ENCODE measurements at places on chromosomes 5 and 9.
A peak's percentile ranks its signal among the peaks of the same experiment; 100 is the strongest.

DNA sequence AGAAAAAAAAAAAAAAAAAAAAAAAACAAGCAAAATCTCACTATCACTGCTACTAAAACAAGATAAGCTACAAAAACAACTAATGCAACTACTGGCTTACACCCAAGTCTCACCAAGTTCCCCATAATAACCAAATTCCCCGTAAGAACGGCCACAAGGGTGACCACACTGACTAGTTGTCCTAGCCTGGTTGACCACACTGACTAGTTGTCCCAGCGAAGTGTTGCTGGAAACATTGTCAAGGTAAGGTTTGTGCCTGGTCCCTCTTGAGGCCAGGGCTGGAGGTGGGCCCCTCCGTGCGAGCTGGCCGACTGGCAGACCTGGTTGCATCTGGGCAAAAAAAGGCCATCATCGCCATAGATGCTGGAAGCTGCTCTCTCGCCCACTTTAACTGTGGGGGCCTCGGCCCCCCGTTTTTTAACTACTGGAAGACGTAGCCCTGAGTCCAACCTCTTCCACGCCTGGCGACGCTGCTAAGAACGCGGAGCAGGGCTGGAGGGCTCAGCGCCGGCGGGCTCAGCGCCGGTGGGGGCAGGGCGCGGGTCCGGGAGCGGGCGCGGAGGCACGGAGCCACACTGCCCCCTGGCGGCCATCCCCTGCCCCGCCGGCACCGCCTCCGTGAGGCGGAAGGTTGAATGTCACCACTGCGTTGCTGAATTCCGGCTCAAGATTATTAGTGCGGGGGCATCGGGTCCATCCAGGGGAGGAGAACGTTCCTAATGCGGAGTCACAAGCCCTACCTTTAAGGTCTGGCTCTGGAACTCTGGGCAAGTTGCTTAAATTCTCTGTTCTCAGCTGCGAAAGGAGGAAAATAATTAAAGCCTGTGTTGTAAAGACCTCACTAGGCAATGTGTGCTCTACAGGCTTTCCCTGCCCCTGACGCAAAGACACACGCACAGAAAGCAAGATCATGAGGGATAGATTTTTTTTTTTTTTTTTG lies 84.0 kb downstream of the HSD17B3 start:
- DNase-seq, result peak; percentile 63

GRCh38 chr5:110951373-110951791 lies 120.1 kb upstream of the TSLP start:
- DNase-seq, result no peak

- no peak for DNase-seq
These were observed 8.1 kb upstream of the RAD23B start for GRCh38 chr9:107274953-107275422.

DNA sequence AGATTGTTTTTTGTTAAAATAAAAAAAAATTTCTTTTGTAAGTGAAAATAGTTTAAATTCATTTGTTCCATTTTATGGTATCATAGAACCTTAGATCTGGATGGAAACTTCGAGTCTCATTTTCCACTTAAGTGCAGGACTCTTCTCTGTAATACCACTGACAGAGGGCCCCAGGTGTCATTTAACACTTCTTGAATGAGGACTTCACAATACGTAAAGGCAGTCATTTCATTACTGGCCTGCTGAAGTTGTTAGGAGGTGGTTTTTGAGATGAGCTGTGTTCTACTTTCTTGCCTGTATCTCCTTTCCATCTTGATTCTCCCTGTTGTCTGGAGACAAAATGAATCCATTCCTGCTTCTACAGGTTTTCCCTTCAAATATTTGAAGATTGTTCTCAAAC lies 455.3 kb downstream of the DMRT2 start:
- no peak for DNase-seq

DNA sequence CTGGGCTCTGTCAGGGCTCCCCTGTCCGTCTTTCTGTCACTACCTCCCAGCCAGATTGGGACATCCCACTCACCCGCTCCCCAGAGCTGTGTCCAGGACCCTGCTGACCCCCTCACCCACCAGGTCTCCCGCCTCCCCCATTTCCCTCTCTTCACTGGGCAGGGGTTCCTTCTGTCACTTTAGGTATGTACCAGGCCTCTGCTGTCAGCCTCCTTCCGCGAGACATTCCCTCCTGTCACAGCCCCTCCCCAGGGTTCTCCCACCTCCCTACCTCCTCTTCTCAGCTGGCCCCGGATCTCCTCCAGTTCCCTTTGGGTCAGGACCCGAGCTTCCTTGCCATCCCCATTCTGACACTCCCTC lies 488 bp downstream of the POLR1E start:
- DNase-seq, result no peak

GRCh38 chr9:136567651-136568287 lies 21.9 kb upstream of the NOTCH1 start:
- DNase-seq, result no peak

GRCh38 chr9:112366591-112366990 lies 13.3 kb upstream of the HSDL2 start:
- no peak for DNase-seq

DNA sequence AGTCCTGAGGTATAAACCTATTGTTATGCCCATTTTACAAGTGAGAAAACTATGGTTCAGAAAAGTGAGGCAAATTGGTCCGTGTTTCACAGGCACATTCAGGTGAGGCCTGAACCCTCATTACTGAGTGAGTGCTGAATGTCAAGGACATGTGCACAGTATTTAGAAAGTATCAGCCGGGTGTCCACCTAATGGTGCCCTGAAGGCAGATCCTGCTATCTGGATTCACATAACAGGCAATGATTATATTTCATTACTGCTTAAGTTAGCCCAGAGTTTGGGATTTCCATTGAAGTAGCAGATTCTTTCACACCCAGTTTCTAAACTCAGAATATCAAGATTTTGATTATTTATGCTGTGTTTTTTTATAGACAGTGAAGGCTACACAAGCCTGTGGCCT lies 142.7 kb downstream of the LHFPL2 start:
- DNase-seq, result no peak

- no peak for DNase-seq
These were observed 235.8 kb upstream of the TLE4 start for GRCh38 chr9:79335987-79336386.

GRCh38 chr9:20125727-20126126 lies 336.9 kb upstream of the SLC24A2 start:
- no peak for DNase-seq

DNA sequence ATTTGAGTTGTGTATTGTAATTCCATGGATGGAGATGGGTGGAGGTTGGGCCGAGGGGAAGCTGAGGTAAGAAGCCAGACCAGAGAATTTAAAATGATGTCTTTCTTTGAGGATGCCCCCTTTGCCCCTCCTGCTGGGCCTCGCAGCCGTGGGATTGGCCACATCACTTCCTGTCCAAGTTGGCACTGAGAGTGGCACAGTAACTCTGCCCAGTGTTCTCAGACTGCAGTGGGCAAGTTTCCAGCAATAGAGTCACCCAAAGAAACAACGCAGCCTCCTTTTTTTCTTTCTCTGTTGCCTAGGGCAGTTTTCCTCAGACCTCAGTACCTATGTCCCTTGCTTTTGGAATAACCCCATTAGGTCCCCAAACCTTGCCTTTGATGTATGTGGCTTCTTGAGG lies 306.6 kb upstream of the DMRT1 start:
- no peak for DNase-seq

DNA sequence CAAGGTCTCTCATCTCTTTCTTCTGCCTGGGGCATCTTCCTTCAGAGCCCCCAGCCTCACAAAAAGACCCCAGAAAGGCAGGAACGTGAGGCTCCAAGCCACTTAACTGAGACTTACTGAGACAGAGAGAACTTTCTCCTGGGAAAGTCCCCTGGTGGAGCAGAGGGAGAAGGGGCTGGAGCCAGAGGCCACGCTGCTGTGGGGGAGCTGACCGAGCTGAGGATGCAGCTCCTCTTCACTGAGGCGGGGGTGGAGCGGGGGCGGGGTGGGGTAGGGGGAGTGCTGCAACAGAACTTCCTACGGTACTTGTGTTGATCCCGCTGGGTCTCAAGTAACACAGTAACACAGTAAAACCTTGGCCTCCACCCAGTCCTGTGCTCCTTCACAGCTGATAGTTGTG lies 204.0 kb downstream of the FSTL4 start:
- no peak for DNase-seq

GRCh38 chr5:116375926-116376325 lies 198.7 kb downstream of the SEMA6A start:
- no peak for DNase-seq

DNA sequence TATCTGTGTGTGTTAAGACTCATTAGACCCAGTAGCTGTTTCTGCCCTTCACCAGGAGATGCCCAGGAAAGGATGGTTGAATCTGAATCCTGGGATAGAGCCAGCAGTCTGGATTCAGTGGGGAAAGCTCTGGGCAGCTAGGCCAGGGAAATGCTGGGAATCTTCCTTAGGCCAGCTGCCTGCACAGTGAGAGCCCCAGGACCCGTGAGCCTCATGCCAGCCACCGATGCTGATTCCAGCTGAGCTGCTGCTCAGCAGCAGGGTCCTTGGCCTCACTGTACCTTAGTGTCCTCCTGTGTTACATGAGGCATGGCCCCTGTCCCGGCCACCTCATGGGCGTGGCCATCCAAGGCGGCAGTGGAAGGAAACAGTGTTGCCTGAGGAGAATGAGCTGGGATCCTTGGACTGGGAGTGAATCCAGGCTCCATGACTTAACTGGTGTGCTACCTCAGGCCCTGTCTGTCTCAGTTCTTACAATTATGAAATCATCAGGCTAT lies 87.1 kb downstream of the AMBP start:
- DNase-seq, result no peak

Data from NCI-H1105 (cell line).